ENCODE measurements at places on chromosomes 3 and 15.

DNA sequence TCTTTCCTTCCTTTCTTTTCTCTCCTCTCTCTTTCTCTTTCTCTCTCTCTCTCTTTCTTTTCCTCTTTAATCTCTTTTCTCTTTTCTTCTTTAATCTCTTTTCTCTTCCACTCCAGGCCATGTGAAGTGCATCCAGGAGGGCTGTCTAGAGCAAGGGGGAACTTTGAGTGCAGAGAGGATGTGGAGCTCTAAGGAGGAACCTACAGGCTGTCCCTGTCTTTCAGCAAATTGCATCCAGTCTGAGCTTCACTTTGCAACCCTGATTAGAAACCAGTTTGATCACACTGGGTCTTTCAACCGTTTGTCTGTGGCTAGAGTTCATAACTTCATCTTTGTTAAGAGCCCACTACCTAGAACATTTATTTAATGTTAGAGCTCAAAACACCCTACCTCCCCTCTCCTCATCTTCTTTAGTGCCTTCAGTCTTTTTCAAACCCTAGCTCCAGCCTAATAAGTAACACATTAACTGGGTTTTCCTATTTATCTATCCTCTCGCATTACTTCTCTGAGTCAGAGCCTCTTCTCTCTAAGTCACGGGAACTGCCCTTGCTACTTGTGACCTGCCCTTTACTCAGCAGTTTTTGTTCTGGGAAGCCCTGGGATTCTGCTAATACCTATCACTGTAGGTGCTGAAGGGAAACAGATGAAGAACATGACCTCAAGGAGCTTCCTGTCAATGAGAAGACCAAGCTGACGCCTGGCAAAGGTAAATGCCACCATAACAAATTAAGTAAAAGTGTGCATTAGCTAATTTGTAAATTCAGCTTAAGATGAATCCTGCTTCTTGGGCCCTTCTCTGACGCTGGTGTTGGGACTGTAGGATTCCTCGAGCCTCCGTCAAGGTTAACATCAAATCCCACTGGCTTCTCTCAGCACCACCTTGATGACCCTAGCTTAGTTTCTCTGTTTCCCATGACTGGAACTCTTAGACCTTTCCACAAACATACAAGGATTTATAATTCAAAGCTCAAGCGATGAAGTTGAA is at the start of gene GCNT3:
GCNT3 (plus strand) TSS at position 508 of the 985 bp plus-strand sequence. CDS start 6,456 bp downstream, outside the sequence.
- DNase-seq = no peak

DNA sequence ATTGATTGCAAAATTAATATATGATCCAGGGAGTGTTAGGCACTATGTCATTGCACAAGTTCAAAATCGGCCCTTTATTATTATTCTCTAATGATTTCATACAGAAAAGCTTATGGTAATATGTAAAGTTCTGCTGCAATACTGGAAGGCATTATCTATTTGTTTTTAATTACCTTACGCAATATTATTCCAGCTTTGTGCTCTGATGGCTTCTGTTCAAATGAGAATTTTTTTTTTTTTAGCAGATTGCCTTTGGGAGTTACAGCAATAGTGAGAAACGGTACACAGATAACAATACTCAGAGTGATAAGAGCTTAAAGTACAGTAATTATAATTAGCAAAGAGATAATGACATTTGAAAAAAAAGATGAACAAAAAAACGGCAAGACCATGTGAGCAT is 602.2 kb upstream of the ALCAM start:
- no peak for DNase-seq

- peak; percentile 96 for DNase-seq
Observed at GRCh38 chr3:158471639-158472294, 99.2 kb upstream of the MLF1 start.

- DNase-seq = no peak
Observed at GRCh38 chr3:159593927-159594605, 394.6 kb upstream of the IL12A start.

DNA sequence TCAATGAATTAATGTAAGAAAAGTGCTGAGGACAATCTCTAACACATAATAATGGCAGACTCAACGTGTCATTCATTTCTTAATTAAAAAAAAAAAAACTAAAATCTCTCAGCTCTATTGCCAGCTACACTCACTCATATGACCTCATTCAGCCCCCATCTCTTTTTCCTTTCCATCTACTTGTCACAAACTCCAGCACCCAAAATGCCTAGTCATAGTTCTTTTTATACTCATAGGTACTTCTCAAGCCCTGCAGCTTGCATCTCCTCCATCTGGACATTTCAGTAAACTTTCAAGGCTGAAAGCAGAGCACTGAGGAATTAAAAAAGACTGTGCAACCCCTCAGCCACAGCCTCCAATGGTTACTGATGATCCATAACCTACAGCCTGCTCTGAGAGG is 109.8 kb downstream of the PLCH1 start:
- no peak for DNase-seq

DNA sequence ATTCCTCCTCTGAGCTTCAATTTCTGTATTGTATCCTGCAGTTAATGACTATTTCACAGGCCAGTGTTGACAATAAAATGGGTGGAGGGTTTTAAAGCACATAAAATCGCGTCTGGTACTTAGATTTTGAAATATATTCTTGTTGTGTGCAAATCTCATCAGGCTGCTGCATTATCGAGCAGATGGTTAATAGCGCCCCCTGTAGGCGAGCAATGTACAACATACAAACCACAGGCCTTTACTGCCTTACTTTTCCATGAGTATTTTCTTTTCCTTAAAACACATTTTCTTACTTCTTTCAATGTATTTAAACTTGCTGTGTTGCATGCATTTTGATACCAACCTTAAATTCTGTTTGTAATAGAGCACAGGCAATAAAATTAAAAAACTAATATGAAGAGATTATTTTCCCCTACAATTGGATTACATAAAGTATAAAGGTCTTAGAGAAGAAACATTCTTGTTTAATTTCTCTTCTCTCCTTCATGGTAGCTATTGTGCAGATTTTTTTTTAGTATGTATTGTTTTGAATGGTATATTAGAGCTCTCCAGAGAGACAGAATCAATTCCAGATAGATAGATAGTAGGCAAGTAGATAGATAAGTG is 608.4 kb downstream of the CADM2 start:
- peak; percentile 43 for DNase-seq

DNA sequence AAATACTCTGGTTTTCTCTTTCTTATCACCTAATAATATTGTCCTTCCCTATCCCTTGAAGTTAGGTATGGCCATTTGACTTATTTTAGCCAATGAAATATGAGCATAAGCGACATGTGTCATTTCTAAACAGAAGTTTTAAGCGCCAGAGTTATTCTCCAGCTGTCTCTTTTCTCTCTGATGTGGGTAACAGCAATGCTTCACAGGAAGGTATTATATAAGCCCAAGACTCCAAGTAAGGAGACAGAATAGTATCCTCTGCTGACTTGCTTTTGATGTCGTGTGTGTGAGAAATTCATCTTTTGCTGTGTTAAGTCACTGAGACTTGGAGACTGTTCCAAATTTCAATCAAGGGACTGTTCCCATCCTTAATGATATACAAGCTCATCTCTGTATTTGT is 224.6 kb upstream of the NECTIN3 start:
- no peak for DNase-seq

DNA sequence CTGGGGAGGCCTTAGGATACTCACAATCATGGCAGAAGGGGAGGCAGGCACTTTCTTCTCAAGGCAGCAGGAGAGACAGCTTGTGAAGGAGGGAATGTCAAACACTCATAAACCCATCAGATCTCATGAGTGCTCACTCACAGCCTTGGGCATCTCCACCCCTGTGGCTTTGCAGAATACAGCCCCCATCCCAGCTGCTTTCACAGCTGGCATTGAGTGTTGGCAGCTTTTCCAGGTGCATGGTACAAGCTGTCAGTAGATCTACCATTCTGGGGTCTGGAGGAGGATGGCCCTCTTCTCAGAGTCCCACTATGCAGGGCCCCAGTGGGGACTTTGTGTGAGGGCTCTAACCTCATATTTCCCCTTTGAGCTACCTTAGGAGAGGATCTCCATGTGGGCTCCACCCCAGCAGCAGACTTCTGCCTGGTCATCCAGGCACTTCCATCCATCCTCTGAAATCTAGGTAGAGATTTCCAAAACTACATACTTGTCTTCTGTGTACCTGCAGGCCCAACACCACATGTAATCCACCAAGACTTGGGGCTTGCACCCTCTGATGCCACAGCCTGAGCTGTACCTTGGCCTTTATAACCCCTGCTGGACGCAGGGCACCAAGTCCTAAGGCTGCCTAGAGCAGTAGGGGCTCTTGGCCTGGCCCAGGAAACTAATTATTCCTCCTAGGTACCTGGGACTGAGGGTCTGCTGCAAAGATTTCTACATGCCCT is 404.2 kb upstream of the EPHA6 start:
- no peak for DNase-seq

DNA sequence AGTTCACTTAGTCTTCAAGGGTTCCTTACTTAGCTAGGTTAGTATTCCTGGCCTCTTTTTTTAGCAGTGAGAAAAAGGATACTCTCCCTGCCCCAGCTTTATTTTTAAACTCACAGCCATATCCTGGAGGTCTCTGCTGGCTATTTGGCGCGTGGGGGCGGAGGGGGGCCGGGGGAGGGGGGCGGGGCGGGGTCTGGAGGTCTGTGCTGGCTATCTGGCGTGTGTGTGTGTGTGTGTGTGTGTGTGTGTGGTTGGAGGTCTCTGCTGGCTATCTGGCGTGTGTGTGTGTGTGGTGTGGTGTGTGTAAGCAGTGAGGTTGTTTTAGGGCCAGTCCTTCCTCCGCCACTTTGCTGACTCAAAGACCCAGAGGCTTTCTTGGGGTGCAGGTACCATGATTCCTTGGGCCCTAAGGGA is 579 bp upstream of the PLAAT1 start:
- peak; percentile 3 for DNase-seq

GRCh38 chr15:34023907-34024306 is 15.1 kb downstream of the AVEN start:
- DNase-seq = peak; percentile 17

GRCh38 chr15:100767001-100767825 is 112.4 kb upstream of the ALDH1A3 start:
- no peak for DNase-seq

DNA sequence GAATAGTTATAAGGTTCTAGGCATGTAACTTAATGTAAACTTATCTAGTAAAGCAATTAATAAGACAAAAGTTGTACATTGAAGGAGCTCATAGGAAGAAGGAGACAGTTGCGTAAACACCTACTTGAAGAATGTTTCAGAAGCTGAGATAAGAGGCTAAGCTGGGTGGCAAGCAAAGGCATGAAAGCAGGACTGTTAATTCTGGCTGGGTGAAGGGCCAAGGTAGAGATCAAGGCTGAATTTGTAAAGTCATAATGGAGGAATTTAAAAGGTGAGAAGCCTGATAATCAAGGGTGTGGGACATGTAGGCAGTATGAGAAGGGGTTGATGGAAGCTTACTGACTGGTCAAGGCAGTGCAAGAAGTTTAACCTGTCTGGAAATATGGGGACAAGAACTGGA is 80.4 kb upstream of the TGFBR2 start:
- no peak for DNase-seq

DNA sequence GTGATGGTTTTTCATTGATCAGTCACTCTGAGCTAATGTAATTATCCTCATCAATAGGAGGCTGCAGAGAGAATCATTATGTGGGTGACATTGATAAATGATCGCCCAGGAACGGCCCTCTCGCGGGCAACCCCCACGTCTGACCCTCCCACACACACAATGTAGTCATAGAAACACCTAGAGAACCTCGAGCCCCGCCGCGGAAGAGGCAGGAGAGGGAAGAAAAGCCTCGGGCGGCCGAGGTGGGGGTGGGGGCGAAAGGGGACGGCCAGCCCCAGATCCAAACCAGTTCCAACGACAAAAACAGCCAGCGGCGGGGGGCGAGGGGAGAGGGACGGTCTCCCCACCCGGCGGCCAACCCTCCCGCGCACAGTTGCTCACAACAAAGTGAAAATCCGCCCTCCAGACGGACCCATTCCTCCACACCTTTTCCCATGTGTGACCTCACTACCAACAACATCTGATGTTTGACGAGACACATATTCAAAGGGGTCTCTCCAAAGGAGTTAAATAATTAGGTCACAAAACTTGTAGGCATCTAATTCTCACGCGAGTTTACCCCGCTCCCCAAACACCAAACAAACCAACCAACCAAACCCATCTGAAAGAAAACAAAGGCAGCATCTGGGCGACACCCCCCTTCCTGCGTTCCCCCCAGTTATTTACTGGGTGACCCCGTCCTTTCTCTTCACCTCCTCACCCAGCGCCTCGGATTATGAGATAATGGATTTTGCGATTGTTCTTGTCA is 213.0 kb downstream of the MEIS2 start:
- DNase-seq = no peak

GRCh38 chr15:65339920-65340319 is 35.4 kb downstream of the RNU5B-1 start:
- DNase-seq = no peak

DNA sequence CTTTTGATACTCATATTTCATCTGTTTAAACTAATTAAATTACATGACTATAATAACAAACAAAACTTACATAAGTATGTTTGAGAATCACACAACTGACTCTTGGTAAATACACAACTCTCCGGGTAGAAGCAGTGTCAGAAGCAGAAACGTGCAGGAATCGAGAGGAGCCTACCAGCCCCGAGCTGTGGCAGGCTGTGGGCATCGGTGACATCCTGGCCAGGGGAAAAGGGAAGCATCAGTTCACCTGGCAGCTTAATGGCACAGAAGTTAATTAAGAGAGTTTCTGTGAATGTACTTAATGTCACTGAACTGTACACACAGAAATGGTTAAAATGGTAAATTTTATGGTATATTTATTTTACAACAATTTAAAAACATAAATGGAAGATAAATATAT is 90.2 kb downstream of the CRTC3 start:
- DNase-seq = no peak

DNA sequence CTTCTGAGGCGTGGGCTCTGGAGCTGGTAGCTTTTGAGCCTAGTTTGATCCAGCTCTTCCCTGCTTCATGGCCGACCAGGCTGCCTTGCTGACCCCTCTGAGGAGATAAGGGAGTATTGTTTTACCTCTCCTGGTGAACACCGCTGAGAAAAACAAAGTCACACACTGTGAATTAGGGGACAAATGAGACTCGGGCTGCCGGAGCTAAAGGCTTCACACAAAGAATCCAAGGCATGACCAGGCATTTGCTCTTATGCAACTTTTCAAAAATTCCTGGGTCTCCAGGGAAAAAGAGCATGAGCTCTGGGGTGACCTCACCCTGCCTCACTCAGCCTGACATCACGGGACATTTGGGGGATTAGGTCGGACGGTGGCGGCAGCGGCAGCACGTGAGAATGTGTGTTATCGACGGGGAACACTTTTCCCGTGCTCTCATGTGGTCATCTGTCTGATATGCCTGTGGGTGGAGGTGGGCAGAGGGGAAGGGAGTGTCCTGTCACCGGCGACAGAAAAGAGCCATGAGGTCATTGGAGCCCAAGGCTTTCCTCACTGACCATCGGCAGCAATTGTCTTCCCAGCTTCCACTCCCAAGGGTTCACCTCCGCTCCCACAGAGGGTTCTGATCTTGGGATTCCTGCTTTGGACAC is 61.0 kb downstream of the TMEM44 start:
- DNase-seq = peak; percentile 91

- peak; percentile 44 for DNase-seq
Observed at GRCh38 chr3:145678401-145678800, 482.6 kb downstream of the PLOD2 start.

DNA sequence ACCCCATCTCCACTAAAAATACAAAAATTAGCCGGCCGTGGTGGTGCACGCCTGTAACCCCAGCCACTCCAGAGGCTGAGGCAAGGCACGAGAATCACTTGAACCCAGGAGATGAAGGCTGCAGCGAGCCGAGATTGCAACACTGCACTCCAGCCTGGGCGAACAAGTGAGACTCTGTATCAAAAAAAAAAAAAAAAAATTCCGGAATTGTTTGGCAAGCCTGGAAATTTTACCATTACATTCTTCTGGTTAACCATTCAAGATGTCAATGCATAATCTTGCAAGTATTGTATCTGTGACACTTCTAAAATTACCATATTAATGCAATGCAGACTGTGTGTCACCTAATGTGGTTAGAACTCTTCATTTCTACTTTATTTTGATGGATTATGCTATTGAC is 67.0 kb downstream of the CSNK1G1 start:
- peak; percentile 45 for DNase-seq
